H9 (cell line): ENCODE measurements at places on chromosomes 13 and 19. TPM values are rescaled to one million over a fixed set of nuclear protein-coding genes. Genes with fewer than 3 reads are reported as not detected.

Gene TMEM86B
- 3.6 and 4.5 TPM in 2 replicates for total RNA-seq

Gene ZNF420
- 9.8 and 12.5 TPM in 2 replicates for total RNA-seq

Gene KLK10
- total RNA-seq, result 1.3 and 1.4 TPM in 2 replicates

Gene GPR4
- 0.07 TPM in 1 of 2 replicates, not detected in the other for total RNA-seq

Gene GPR183
- not detected in 2 replicates for total RNA-seq

Gene VAV1
- 0.61 and 0.90 TPM in 2 replicates for total RNA-seq

GRCh38 chr13:38166116-38166515, 183.5 kb upstream of the UFM1 start:
- DNase-seq, result no peak

DNA sequence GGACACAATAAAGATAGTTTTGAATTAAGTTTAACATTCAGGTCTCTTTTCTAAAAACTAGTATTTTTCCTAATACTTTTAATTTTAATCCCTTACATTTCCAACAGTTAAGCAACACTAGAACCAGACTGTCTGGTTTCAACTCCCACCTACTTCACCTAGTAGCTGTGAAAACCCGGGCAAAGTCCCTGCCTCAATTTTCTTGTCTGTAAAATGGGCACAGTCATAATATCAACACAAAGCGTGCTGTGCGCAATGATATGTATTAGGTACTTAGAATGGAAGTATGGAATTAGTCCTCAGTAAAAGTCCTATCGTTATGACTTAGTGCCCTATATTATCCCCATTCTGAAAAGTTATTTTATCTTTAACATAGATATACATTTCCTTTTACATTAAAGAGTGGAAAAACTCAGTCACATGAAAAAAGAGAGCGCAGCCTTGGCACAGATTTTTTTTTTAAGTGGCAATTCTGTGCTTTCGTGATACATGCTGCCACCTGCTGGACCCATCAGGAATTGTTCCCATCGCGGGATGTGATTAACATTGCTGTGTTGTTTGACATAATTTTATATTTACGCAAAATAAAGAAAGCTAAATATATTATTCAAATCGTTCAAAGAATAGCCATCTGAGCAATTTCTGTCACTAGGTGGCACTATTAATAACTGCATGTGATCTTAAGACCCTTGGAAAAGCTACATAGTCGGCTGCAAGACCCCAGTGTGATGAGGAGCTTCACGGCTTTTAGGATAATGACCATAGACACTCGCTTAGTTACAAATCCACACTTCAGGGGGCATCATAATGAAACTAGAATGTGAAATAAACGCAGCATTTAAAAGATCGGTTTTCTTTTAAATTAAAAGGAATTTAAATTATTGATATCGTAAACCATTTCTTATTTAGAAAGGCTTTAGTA, 59.9 kb downstream of the LIG4 start:
- peak; percentile 33 for DNase-seq

DNA sequence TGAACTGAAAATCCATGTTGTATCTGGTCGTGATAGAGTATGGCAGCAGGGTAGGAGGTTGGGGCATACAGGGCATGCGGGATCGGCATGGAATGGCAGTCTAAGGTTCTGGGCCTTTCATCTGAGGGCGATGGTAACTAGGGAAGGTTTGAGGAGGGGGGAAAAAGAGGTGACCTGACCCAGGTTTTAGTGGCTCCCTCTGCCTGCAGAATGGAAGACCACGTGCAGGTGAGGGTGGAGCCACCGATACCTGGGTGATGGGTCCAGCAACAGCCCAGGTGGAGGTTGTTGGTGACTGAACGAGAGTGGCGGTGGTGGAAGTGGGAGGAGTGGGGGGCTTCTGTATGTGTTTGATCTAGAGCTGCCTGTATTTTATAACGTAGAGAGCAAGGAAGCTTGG, 3.8 kb downstream of the ZNF749 start:
- peak; percentile 30 for DNase-seq

- peak; percentile 52 for DNase-seq
These were observed 46.4 kb downstream of the N4BP2L1 start for GRCh38 chr13:32381539-32381938.

- no peak for DNase-seq
These were observed 6.8 kb downstream of the PARP4 start for GRCh38 chr13:24505756-24506155.

- DNase-seq, result no peak
These were observed 156.8 kb upstream of the SOX1 start for GRCh38 chr13:111909971-111910671.

DNA sequence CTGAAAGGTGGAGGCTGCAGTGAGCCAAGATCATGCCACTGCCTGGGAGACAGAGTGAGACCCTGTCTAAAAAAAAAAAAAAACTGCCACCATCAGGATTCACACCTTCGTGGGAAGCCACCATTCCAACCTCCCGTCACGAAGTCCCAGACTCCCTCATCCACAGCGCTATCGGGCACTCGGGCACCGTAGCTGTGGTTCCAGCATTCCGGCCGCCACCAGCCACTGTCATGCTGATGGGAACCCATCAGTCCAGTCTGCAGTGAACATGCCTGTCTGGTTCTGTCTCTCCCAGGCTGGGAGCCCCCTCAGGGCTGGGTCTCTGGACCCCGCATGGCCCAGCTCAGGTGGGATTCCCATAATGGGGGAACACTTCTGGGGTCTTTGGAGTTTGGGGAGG, 27.5 kb downstream of the TINCR start:
- DNase-seq, result no peak

- no peak for DNase-seq
These were observed 18.7 kb upstream of the AMER2 start for GRCh38 chr13:25190771-25191170.

- no peak for DNase-seq
These were observed 15.6 kb upstream of the PNMA8B start for GRCh38 chr19:46511237-46511636.

GRCh38 chr13:85729296-85729695, 69.9 kb downstream of the SLITRK6 start:
- no peak for DNase-seq

- DNase-seq, result no peak
These were observed 1447.5 kb downstream of the EFNB2 start for GRCh38 chr13:105087945-105088344.

GRCh38 chr19:632579-633067, 714 bp downstream of the POLRMT start:
- peak; percentile 67 for DNase-seq

DNA sequence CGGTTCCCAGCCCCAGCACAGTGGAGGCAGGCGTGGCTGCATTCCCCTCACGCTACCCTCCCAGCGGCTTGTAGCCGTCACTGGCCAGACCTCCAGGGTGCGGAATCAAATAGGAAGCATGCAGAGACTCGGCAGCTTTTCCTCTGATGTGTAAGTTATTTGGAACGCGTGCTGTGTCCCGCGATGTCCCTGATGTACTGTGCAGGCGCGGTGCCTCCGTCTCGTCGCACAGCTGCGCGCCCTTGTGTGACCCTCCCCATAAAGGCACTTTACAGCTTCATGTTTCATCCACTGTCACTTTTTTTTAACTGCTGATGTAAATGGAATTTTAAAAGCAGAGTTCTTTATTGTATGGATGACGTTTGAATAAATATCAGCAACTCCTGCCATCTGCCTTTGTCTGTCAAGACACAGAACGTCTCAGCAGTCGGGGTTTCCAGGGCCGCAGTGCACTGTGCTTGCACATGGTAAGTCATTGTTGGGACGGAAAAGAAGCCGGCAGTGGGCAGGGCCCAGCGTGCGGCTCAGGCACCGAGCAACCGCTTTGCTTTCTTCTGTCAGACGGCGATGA, 7.3 kb upstream of the F7 start:
- DNase-seq, result no peak

DNA sequence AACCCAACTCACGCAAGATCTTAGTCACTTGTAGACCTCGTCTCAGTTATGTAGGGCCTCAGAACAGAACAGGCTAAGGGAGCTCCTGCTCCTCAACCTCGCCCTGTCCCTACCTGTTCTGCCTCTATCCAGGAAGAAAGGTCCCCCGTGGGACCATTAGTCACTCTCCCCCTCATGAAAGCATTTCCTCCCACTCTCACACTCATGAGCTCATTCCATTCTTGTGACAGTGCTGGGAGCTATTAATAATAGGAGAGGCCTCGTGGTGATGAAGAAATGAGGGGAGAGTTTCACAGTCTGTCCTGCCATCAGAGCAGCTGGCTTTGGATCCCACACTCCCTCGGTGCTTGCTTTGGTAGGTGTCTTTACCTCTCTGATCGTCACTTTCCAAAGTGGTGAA, 10.2 kb downstream of the PPP2R1A start:
- DNase-seq, result no peak
